ENCODE measurements at places on chromosomes 16 and 17. TPM values are rescaled to one million over a fixed set of nuclear protein-coding genes. Genes with fewer than 3 reads are reported as not detected.

Gene VAT1L
- total RNA-seq: 26.0 TPM

Gene HNF1B
- total RNA-seq: 0.50 TPM

Gene PABPN1L
- 0.66 TPM for total RNA-seq

Gene EFTUD2
- 44.6 TPM for total RNA-seq

Gene C17orf78
- total RNA-seq: 0.81 TPM

Gene DPEP3
- not detected for total RNA-seq

Gene TNFSF12
- total RNA-seq: 1.7 TPM

Gene HSF5
- total RNA-seq: 0.05 TPM

Gene EPX
- 0.38 TPM for total RNA-seq

Gene UMOD
- not detected for total RNA-seq

Gene OR1F1
- 1.4 TPM for total RNA-seq

Gene GPR179
- total RNA-seq: 0.45 TPM

Gene SOX8
- total RNA-seq: 0.59 TPM

Gene NLRC3
- total RNA-seq: 0.63 TPM

Gene PDILT
- not detected for total RNA-seq

Gene NPIPA8
- total RNA-seq: not detected

Gene CCL15
- total RNA-seq: 0.47 TPM

Gene PIRT
- total RNA-seq: 4.5 TPM

Gene GP2
- not detected for total RNA-seq

Gene HOXB5
- 1.0 TPM for total RNA-seq

Gene CHD9NB
- 2.7 TPM for total RNA-seq

Gene LCMT1
- 62.0 TPM for total RNA-seq

Gene KRT17
- total RNA-seq: 14.5 TPM

Gene TRAP1
- total RNA-seq: 111 TPM

Gene CDH16
- 0.14 TPM for total RNA-seq

Gene FOXJ1
- 0.63 TPM for total RNA-seq

Gene KRT40
- not detected for total RNA-seq

Gene MT1A
- not detected for total RNA-seq

Gene ZG16B
- 0.78 TPM for total RNA-seq

Gene DCAF7
- 73.6 TPM for total RNA-seq

Gene ABCC6
- 2.6 TPM for total RNA-seq

Gene STAC2
- 1.1 TPM for total RNA-seq

Gene HSD17B1
- 5.7 TPM for total RNA-seq

Gene USP6
- total RNA-seq: 0.38 TPM
